SK-N-SH (cell line): ENCODE measurements at places on chromosomes 6 and 20. TPM values are rescaled to one million over a fixed set of nuclear protein-coding genes. Genes with fewer than 3 reads are reported as not detected.
A peak's percentile ranks its signal among the peaks of the same experiment; 100 is the strongest.

- H3K4me1 ChIP-seq = no peaks in the 10 kb centered on the region
- no peak for DNase-seq
- peaks cover 86% of the 10 kb centered on the region for H3K27me3 ChIP-seq
- H3K36me3 ChIP-seq = no peaks in the 10 kb centered on the region
Measured at GRCh38 chr20:62995898-62996595, 10.7 kb downstream of the BHLHE23 start.

Gene HUS1B
- 0.19 and 0.30 TPM in 2 replicates for polyA plus RNA-seq

Gene BEND6
- polyA plus RNA-seq = 6.9 and 9.2 TPM in 2 replicates

GRCh38 chr6:36920049-36920448 is 34.3 kb downstream of the C6orf89 start:
- DNase-seq = no peak
- H3K27me3 ChIP-seq = no peaks in the 10 kb centered on the region
- no peaks in the 10 kb centered on the region for H3K4me1 ChIP-seq
- no peak overlapping the region for H3K4me3 ChIP-seq
- peaks cover 29% of the 10 kb centered on the region for H3K36me3 ChIP-seq

Gene CD93
- 0.02 and 0.03 TPM in 2 replicates for polyA plus RNA-seq

Gene TMEM14A
- 42.4 and 48.7 TPM in 2 replicates for polyA plus RNA-seq

- no peaks in the 10 kb centered on the region for H3K36me3 ChIP-seq
- DNase-seq = peak; percentile 71
- H3K4me1 ChIP-seq = no peaks in the 10 kb centered on the region
- no peak overlapping the region for H3K27ac ChIP-seq
Measured at GRCh38 chr6:29702519-29703103, 20.6 kb upstream of the HLA-F start.

Gene RSPH9
- 0.05 and 0.06 TPM in 2 replicates for polyA plus RNA-seq

- no peak overlapping the region for H3K4me3 ChIP-seq
- peaks cover 16% of the 10 kb centered on the region; the same call in 1 of the 2 replicates for H3K36me3 ChIP-seq
- no peaks in the 10 kb centered on the region for H3K27me3 ChIP-seq
- H3K4me1 ChIP-seq = 0 out of 2 replicates have a peak, but pooled peaks cover 12% of the 10 kb centered on the region
- no peak overlapping the region for H3K27ac ChIP-seq
Measured at GRCh38 chr6:79070206-79070825, 7.7 kb downstream of the PHIP start.

Gene GCNT2
- polyA plus RNA-seq = 0.13 and 0.29 TPM in 2 replicates

Gene CFB
- polyA plus RNA-seq = 42.1 and 64.4 TPM in 2 replicates

DNA sequence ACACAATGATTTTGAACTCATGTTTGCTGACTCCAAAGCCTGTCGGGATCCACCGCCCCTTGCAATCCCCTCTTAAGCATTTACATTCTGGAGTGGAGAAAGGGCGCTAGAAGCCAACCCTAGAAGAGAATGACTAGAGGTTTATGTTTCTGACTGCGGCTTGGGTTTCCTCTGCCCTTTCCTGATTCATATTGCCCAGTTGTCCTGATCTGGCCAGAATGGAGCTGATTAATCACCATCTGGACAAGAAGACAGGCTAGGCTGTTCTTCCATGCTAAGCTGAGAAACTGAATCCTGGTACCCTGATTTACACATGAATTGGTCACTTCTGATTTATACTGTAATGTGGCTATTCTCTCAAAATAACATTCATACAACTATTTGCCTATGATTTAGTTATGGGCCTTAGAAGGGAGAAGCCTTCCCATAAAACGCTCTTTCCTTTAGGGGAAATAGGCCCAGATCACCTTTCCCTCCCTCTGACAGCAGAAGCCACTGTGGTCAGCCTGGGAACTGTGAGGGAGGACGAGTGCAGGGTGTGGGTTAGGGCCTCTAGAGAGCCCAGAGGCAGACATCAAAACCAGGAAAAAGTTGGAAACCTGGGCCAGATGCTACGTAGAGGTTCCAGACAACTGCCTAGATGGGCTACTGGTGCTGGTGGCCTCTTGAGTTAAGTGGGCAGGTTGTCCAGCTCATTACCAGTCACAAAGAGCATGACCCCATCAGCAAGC is 199.2 kb upstream of the PRDM1 start:
- 0 out of 2 replicates have a peak, but pooled peaks cover 9% of the 10 kb centered on the region for H3K4me1 ChIP-seq
- H3K4me3 ChIP-seq = no peak overlapping the region
- H3K27me3 ChIP-seq = no peaks in the 10 kb centered on the region

Gene TCP11
- polyA plus RNA-seq = 0.05 and 0.16 TPM in 2 replicates

GRCh38 chr6:87661503-87661902 is 40.5 kb downstream of the AKIRIN2 start:
- peaks cover 47% of the 10 kb centered on the region for H3K36me3 ChIP-seq
- no peak overlapping the region for H3K4me3 ChIP-seq
- no peak overlapping the region for H3K27ac ChIP-seq
- DNase-seq = no peak
- no peaks in the 10 kb centered on the region for H3K27me3 ChIP-seq
